ENCODE measurements at places on chromosomes 6 and 20. TPM values are rescaled to one million over a fixed set of nuclear protein-coding genes. Genes with fewer than 3 reads are reported as not detected.

GRCh38 chr6:97133067-97133466 lies 149.9 kb downstream of the MMS22L start:
- H3K4me1 ChIP-seq: no peaks in the 10 kb centered on the region
- no peak overlapping the region for H3K4me3 ChIP-seq
- no peak for DNase-seq

ABHD16B gene
- not detected for total RNA-seq

- no peaks in the 10 kb centered on the region for H3K27me3 ChIP-seq
- no peak overlapping the region for H3K4me3 ChIP-seq
- H3K27ac ChIP-seq: no peak overlapping the region
- H3K36me3 ChIP-seq: no peaks in the 10 kb centered on the region
- peaks cover 64% of the 10 kb centered on the region for H3K4me1 ChIP-seq
Measured at GRCh38 chr6:107668743-107669474, 155.2 kb downstream of the SCML4 start.

ELOVL4 gene
- total RNA-seq: not detected

GRCh38 chr6:89970072-89970471 lies 75.8 kb downstream of the GJA10 start:
- no peak overlapping the region for H3K27ac ChIP-seq
- DNase-seq: no peak
- no peak overlapping the region for H3K4me3 ChIP-seq
- H3K36me3 ChIP-seq: no peaks in the 10 kb centered on the region
- H3K4me1 ChIP-seq: peaks cover 35% of the 10 kb centered on the region

SUPT3H gene
- total RNA-seq: 4.3 TPM

ZBTB12 gene
- total RNA-seq: not detected

DPPA5 gene
- not detected for total RNA-seq

DNA sequence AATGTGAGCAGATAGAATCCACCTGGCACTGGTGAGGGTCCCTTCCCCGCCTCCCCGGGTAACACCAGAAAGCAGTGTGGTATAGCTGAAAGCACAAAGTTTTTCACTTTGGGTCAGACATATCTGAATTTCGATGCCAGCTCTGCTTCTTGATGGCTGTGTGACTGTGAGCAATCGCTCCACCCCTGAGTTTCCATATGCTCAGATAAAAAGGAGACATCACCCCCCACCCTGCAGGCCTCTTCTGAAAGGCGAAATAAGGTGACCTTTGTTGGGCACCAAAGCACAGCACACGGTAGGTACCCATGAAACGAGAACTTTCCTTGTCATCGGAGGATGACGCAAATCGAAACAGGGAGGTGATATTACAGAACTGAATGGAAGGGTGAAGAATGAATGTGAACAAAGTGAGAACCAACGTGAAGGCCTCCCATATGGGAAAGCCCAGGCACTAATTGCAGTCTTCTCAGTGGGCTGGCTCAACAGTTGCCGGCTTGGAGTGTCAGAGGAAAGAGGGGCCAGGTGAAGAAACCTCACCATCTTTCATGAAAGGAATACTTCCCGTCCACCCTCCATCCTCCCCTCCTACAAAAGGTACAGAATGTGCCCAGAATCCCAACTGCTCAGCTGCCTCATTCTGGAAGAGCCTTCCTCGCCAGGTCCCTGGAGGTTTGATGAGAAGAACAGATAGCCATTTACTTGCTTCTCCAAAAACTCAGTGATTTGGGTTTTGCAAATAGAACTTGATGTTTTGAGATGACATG lies 61.8 kb downstream of the NFATC2 start:
- H3K27ac ChIP-seq: no peak overlapping the region
- H3K36me3 ChIP-seq: no peaks in the 10 kb centered on the region
- DNase-seq: no peak
- H3K4me1 ChIP-seq: no peaks in the 10 kb centered on the region
- H3K4me3 ChIP-seq: no peak overlapping the region
- no peaks in the 10 kb centered on the region for H3K27me3 ChIP-seq

DNA sequence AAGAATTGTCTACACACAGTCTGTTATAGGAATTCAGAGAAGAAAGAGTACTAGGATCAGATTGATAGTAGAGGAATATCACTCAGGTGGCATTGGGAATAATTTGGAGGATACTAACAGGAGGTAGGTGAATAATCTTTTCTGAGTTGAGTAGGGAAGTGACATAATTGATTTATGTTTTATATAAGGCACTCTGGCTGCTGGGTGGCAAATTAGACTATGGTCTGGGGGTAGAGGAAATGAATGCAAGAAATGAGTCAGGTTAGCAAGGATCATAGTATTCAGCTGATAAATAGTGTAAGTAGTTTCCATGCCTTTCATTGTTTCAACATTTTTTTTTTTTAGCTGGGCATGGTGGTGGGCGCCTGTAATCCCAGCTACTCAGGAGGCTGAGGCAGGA lies 113.3 kb downstream of the CDKAL1 start:
- H3K4me1 ChIP-seq: no peaks in the 10 kb centered on the region
- H3K4me3 ChIP-seq: no peak overlapping the region
- DNase-seq: no peak
- H3K27me3 ChIP-seq: no peaks in the 10 kb centered on the region
- H3K36me3 ChIP-seq: no peaks in the 10 kb centered on the region
- H3K27ac ChIP-seq: no peak overlapping the region

DNA sequence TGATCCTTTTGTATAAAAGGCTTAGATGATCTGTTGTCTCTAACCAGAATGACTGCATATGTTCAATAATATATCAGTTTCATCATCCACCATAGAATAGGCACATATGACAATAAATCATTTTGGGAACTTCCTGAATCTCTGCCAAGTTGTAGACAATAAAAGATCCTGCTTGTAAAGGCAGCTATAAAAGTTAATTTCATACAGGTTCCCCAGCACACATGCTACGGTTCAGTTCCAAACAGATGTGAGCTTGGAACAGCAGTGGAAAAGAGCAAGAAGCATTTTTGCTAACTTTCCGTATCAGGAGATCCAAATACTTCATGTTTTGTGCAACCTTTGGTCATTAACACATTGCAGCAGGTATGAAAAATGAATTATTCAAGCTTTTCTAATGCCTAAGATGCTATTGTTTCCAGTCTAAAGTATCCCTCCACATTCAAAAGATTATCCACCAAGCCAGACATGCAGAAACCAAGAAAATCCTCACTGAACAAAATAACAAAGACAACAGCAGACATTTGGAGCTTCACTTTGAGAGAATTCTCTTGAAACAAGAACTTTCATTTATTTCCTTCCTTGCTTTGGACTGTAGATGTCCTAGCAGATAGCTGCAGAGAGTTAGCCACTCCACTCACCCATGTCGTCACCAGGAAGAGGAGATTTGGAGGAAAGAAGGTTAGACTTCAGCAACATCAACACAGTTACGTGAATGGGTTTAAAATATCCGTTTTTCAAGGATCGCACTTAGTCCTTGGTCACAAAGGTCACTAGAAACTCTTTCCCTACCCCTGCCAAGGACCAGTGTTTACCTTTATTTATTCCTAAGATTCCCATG lies 453.5 kb upstream of the JARID2 start:
- no peaks in the 10 kb centered on the region for H3K36me3 ChIP-seq
- no peak overlapping the region for H3K27ac ChIP-seq
- H3K4me1 ChIP-seq: no peaks in the 10 kb centered on the region
- no peak for DNase-seq
- H3K27me3 ChIP-seq: no peaks in the 10 kb centered on the region

CENPQ gene
- 2.8 TPM for total RNA-seq

DNA sequence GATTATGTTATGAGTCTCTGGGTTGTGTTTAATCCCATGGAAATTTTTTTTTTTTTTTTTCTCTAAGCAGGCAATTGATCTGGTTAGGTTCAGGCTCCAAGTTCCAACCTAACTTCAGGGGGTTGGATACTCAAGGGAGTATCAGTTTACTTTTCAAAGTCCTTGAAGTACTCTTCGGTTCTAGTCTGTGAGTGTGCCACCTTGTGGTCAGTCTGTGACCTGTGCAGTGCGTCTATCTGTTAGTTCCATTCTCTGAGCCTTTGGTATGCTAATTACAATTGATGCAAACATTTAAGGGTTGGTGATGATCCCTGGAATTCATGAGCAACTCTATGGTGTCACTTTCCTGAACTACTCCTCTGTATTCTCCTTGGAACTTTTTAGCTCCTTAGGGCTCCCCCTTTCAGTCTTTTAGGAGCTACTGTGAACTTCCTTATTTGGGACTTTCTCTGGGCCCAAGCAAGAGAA lies 342.0 kb downstream of the SOX4 start:
- no peak overlapping the region for H3K4me3 ChIP-seq
- H3K4me1 ChIP-seq: no peaks in the 10 kb centered on the region
- no peak for DNase-seq

- peaks cover 4% of the 10 kb centered on the region for H3K4me1 ChIP-seq
- no peak overlapping the region for H3K4me3 ChIP-seq
- DNase-seq: no peak
- H3K27ac ChIP-seq: no peak overlapping the region
Measured at GRCh38 chr20:11271319-11271718, 597.5 kb upstream of the JAG1 start.

DNA sequence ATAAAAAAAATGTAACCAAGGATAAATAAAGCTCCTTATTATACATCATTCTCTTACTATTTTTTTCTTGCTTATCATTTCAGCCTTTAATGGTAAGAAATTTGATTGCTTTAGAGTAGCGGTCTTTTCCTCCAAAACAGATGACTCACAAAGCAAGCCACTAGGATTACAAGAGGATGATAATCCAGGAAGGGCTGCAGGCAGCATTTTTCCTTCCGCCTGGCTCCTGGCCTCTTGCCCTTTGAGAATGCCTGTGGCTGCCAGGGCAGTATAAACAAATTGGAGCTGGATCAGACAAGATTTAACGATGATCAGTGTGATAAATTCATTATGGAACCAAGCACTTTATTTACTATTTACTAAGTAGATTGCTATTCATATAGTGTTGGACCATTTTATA lies 9.7 kb upstream of the FBXL4 start:
- no peak overlapping the region for H3K4me3 ChIP-seq
- no peaks in the 10 kb centered on the region for H3K36me3 ChIP-seq
- no peaks in the 10 kb centered on the region for H3K27me3 ChIP-seq
- no peak for DNase-seq
- no peak overlapping the region for H3K27ac ChIP-seq

DNA sequence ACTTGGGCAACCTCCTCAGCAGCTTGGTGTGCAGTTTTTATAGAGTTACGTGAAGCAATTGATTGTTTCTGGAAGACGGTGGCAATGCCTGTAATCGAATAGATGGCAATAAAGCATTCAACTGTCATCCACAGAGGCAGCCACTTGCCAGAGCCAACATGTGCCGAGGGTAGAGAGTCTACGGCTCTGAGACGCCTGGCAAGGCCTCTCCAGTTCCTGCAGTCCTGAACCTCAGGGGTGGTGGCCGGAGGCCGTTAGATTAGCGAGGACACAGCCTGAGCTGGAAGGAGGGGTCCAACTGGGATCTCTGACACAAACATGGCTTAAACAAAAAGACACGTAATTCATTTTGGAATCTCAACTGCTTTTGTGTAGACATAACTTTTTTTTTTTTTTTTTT lies 775 bp upstream of the TTLL2 start:
- H3K27me3 ChIP-seq: no peaks in the 10 kb centered on the region
- H3K36me3 ChIP-seq: no peaks in the 10 kb centered on the region
- H3K27ac ChIP-seq: no peak overlapping the region
- DNase-seq: no peak
